Hematopoietic multipotent progenitor cell treated with erythropoietin and hydrocortisone succinate and interleukin-3 and kit ligand, for 6 days (in vitro differentiated cells): ENCODE measurements at places on chromosomes 5 and 9.

- DNase-seq: no peak
Observed at GRCh38 chr9:133370685-133371084, 5.2 kb downstream of the SURF4 start.

- no peak for DNase-seq
Observed at GRCh38 chr5:14413331-14413750, 168.3 kb upstream of the OTULINL start.

DNA sequence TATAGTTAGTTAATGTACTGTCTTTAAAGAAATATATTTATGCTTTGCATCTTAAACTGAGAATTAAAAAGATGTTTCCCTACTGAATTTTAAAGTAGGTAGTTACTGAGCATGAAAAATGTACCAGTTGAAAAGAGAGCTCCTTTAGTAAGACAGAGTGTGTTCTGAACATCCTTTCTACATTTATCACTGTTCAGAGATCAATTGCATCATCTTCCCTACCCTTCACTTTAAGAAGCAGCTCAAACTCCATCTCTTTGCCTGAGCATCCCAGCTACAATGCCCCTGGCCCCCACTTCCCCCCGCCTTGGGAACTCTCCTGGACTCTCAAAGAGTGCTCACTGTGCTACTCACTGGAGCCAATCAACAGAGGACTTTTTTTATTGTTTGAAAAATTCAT is 164.7 kb downstream of the GNAQ start:
- DNase-seq: peak; percentile 44

DNA sequence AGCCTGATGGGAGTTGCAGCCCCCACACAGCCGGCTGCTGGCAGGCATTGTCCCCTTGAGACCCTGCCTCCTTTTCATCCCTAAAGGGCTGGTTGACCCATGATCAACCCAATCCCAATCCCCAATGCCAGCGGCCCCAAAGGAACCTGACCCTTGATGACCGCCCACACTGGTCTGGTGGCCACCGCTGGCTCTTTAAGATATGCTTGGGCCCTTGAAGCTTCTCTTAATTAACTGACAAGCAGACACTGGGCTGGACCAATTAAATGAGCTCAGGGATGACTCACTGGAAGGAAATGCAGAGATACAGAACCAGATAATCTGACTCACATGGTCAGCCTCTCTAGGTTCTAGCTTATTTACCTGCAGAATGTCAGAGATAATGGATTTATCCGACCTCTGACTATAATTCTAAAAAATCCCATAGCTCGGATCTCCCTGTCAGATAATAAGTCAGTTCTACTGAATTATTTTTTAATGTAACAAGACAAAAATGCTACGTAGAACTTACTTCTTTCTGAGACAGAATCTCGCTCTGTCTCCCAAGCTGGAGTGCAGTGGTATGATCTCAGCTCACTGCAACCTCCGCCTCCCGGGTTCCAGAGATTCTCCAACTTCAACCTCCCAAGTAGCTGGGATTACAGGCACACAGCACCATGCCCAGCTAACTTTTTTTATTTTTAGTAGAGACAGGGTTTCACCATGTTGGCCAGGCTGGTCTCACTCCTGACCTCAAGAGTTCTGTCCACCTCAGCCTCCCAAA is 11.1 kb upstream of the MLANA start:
- DNase-seq: peak; percentile 70

- no peak for DNase-seq
Observed at GRCh38 chr9:6925836-6926235, 168.1 kb downstream of the KDM4C start.

DNA sequence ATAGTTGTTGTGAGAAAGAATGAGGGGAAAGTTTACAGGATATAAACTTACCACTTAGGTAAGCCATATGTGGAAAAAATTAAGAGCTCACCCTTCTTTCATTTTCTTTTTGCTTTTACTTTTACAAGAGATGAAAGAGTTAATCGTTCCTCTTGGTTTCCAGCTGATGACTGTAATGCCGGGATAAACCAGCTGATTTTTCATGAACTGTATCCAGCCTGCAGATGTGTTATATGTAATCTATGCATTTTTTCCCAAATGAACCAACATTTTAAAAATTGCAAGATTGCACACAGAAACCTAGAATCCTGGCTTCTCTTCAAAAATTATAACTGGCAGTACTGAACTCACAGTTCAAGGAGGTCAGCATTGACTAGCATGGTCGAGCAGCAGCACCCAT is 185.9 kb downstream of the GRIA1 start:
- DNase-seq: no peak

DNA sequence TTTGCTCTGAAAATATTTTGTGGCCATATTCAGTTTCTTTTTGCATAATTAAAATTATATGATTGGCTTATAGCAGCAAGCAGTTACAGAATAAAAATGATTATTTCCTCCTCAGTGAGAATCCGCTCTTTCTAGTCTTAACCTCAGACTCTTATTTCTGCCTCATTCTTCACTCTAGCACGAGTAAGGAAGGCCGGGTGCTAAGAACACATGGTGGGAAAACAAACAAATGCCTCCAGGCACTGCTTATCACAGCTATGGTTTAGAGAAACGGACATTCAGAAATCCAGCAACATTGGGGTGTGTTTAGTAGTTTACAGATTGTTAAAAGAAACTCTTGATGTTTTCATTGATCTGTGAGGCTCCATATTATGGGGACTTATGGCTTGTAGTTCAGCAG is 168.7 kb downstream of the KDM4C start:
- DNase-seq: no peak

DNA sequence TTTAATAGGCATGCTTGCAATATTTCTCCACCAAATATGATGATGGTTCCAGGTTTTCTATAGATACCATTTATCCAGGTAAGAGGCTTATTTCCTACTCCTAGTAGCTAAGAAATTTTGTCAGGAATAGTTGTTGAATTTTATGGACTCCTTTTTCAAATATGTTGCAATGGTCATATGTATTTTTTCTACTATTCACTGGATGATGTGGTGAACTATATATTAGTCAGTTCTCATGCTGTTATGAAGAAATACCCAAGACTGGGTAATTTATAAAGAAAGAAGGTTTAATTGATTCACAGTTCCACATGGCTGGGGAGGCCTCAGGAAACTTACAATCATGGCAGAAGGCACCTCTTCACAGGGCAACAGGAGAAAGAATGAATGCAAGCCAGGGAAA is 141.1 kb upstream of the NR3C1 start:
- no peak for DNase-seq

- no peak for DNase-seq
Observed at GRCh38 chr5:172594431-172594830, 46.6 kb upstream of the NEURL1B start.

DNA sequence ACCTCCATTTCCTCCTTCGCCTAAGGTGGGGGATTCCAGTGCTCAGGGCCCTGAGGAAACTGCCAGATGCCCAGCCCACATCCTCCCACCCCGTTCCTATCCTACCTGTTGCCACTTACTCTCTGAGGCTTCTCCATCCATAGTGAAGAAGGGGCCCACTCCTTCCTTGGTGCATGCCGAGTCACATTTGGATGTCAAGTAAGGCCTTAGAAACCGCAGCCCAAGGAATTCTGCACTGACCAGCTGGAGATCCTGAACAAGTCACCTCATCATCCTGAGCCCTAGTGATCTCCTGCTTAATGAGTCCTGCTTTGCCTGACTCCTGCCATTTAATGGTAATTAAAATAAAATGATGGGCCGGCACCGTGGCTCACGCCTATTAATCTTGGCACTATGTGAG is 6.7 kb upstream of the TNIP1 start:
- no peak for DNase-seq
